ENCODE measurements at places on chromosomes 16 and 17.

DNA sequence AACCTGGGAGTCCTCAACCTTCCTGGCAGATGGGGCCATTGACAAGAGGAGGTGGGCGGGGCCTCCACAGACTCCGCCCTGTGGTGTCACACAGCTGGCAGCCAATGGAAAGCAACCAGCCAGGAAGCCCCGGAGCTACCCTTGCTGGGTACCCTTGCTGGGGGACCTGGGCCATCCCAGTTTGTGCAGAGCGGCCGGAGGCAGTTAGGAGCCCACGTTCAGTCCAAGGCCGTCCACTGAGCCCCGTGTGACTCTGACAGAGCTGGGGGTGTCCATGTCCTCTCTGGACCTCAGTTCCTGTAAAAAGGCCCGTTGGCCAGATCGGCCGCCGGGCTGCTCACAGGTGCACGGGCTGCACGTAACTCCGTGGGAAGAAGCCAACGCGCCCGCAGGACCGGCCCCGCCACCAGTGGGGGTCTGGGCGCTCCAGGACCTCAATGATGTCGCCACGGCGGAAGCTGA, 17.1 kb upstream of the FAM83G start:
- DNase-seq = no peak

DNA sequence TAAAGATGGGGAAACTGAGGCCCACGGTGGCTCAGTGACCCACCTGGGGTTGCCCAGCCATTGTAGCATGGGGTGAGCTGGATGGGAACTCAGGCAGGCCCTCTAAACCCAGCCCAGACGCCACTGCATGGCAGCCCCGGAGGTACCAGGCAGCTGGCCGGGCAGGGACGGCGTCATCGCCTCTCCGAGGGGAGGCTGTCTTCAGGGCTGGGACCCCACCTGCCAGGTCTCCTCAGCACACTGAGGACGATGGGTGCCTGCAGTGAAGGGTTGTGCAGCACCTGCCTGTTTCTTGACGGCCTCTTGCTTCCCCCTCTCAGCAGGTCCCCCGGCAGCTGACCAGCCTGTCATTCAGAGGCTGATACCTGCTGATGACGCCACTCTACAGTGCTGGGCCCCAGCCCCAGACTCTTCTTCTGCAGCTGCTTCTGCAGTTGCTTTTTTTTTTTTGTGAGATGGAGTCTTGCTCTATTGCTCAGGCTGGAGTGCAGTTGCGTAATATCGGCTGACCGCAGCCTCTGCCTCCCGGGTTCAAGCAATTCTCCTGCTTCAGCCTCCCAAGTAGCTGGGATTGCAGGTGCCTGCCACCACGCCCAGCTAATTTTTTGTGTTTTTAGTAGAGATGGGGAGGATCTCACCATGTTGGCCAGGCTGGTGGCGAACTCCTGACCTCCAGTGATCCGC, 24.7 kb downstream of the RNF213 start:
- no peak for DNase-seq

DNA sequence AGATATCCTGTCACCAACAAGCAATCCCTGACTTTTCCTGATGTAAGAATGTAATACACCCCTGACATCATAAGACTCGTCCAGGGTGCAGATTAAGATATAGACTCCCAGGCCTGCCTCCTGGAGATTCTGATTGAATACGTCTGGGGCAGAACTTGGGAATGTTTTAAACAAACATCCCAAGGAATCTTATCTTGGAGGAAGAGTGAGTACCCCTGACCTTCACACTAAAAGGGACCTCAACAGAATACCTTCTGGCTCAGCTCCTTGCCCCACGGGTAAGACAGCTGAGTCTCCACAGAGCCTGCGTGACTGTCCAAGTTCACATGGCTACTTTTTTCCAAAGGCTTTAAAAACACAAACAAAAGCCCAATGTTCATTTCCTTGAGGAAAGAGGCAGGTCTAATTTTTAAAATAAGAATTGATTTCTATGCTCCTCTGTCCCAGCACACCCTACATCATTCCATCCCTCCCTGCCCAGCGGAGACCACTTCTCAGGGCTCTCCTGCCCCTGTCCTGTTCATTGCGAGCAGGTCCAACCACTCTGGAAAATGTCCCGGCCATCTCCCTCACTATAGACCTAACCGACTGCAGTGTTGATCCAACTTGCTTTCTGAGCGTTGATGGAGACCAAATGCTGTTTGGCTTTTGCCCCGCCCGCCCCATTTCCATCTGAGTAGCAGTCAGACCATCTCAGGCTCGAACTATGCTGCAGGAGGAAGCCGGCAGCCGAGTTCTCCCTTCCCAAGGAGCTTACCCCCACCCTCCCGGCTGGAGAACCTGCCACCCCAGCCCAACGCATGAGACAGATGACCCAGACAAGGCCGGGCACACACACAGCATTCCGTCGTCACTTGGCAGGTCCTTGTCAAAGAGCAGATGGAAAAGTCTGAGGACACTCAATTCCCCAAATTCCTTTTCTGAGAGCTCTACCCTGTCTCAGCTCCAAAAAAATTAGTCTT, 44.1 kb upstream of the MYH10 start:
- no peak for DNase-seq

DNA sequence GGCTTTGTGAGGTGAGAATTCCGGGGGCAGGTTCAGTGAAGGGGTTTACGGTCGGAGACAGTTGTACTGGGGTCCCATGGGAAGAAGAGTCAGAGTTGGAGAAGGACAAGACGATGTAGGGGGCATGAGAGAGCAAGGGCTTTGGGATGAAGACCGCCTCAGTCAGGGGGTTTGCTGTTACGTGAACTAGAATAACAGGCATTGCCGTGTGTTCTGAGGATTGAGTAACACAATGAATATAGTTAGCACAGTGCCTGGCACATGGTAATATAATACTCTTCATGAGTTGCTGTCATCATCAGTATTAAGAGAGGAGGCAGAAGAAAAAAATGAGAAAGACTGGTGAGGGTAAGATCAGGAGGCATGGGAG, 577 bp downstream of the ZNF646 start:
- DNase-seq = no peak

DNA sequence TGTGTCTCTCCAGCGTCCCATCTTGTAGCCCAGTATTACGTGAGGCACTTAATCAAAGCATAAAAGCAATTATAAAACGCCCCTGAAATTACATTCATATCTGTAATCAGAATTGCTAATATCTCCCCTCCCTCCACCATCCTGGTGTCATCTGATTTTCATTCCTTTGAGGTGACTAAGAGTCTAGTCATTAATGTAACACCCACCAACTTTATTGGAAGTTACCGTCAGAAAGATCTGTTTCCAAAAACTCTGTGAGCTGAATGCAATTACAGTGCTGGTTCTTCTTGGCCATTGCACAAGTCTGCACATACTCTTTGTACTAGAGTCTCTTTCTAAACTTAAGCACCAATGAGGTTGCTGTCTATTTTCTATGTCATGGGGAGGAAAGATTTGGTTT, 12.5 kb upstream of the MAF start:
- no peak for DNase-seq

DNA sequence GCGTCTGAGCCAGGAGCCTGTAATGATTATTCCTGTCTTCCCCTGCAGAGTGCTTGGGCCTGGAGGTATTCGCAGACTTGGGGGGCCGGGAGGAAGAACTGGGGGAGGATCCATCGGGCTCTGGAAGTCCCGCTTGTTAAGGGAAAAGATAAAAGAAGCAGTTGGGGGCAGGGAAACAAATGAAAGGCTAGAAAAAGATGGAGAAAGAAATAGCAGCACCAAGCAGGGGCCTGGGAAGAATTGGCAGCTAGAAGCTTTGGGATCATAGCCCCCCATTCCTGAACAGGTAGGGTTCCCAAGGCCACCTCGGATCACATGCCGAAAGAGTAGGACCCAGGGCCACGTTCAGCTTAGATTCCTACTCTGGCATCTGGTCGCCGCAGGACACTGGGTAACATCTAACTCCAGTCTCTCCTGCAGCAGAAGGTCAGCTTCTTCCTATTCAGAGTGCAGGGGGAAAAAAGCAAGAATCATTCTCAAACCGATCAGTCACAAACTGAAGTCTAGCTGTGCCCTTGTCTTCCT, 23.6 kb downstream of the ADAM11 start:
- DNase-seq = no peak

GRCh38 chr16:50263060-50263909, 3.1 kb upstream of the ADCY7 start:
- no peak for DNase-seq

- DNase-seq = no peak
Measured at GRCh38 chr17:72380120-72380519, 259.3 kb downstream of the SOX9 start.

DNA sequence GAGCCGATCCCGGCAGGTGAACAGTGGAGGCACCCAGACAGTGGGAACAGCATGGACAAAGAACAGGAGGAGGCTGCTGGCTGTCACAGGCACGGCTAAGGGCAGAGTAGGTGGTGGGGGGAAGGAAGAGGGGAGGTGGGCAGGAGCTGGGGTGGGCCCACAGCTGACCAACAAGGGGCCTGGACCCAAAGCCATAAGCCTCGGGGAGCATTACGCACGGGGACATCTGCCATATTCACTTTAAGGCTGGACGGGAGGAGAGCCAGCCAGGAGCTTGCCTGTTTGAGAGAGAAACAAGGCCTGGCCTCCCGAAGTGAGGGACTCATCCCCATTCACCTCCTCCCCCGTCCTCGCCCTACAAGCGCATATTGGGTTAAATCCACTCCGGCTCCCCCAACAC, 19.6 kb upstream of the HAP1 start:
- no peak for DNase-seq

DNA sequence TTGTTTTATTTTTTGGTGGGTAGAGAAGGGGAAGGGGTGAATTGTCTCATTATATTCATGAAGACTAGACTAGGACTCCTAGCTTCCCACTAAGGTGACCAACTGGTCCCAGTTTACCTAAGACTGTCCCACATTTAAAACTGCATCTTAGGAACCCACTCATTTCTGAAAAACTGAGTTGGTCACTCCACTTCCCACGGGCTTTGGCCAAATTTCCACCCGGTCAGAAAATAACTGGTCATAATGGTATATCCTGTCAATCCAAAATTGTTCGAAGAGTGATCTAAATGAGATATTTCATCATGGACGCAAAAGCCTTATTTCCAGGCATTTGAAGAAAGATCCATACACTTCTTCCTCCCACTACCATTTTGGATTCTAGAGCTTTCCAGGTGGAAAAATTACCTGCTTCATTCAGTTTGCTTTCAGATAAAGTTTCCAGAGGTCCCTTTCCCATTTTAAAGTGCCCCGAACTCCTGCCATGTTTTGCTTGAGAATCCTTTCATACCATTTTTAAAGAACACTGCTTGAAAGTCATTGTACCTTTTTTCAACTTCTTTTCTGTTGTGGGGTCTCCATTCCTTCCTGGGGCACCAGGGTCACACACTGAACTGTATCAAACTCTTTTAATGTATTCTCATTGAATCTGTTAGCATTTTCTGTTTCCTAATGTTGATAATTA, 21.8 kb upstream of the ZFHX3 start:
- no peak for DNase-seq

DNA sequence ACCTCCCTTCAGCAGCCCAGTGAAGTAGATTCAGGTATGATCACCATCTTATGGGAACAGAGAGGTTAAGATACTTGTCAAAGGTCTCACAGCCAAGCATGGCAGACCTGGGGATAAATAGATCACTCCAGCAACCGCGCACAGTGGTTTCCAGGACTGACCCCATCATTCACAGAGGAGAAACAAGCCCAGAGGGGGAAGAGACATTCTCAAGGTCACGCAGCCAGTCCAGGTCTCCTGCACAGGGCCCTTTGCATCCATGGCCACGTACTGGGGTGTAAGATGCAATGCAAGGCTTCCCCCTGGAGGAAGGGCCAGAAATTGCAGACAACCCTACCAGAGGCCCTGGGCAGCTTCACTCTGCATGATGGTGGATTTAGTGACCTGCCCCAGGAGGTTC, 19.9 kb downstream of the TLE7 start:
- no peak for DNase-seq

DNA sequence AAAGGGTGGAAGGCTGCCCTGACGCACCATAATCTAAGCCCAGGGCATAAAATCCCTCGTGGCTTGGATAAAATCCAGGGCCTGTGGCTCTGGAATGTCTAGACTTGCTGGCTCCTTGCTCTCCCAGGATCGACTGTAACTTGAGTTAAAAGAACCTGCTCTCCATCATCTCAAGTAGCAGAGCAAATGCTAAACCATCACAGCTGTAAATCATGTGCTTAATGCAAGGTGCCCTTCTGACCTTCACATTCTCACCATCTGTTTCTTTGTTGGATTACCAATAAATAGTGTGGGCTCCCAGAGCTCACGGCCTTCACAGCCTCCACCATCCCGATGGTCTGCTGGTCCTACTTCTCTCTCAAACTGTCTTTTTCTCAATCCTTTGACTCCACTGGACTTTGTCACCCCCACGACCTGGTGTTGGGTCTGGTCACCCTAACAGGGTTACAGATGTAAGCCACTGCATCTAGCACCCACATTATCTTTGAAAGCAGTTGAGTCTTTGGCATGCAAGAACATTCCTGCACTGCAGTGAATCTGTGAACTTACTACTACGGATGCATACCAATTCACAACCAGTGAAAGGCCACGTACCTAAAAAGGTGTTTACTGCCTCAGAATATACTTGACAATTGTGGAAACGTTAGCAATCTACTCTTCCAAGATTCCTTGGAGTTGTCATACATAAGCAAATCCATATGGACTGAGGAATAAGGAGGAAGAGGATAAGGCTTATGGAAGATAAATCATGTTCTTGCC, 15.3 kb downstream of the RSL1D1 start:
- DNase-seq = no peak

GRCh38 chr17:36066365-36066985, 2.4 kb downstream of the CCL18 start:
- DNase-seq = no peak

DNA sequence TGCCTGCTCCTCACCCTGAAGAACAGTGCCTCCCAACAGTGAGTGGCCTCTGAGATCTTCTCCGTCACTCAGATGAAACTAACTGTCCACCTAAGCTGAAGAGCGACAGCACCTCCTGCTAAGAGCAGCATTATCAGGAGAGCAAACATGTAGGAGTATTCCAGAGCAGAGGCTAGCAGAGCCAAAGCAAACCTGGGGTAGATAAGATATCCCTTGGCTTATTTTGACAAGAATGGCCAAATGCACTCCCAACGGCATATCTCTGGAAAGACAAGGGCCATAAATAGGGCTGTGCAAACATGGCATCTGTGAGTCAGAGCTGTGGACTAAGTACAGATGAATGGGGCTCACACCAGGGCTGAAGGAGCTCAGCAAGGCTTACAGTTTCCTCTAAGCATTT, 96.3 kb downstream of the NDEL1 start:
- DNase-seq = no peak

DNA sequence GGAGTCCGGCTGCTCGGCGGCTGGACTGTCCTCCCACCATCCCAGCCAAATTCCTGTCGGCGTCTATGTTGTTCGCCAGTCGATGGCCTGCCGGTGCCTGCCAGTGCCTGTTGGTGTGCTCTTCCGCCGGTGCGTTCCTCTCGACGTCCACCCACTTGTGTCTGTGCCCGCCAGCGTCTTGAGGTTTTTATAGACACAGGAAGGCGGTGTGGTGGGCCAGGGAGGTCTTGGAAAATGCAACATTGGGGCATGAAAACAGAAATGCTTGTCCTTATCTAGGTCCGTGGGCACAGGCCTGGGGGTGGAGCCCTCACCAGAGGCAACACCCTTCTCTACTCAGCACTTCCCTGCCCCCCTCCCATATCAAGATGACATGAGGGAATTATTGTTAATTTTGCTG, 167.8 kb downstream of the IRF8 start:
- no peak for DNase-seq

- no peak for DNase-seq
Measured at GRCh38 chr16:88462396-88462795, 9.3 kb downstream of the ZFPM1 start.

- DNase-seq = no peak
Measured at GRCh38 chr17:66494023-66494803, 191.8 kb downstream of the PRKCA start.
